ENCODE measurements at places on chromosomes 4 and X.
A peak's percentile ranks its signal among the peaks of the same experiment; 100 is the strongest.

GRCh38 chr4:7335344-7336066 is 99.2 kb downstream of the PSAPL1 start:
- DNase-seq: no peak

DNA sequence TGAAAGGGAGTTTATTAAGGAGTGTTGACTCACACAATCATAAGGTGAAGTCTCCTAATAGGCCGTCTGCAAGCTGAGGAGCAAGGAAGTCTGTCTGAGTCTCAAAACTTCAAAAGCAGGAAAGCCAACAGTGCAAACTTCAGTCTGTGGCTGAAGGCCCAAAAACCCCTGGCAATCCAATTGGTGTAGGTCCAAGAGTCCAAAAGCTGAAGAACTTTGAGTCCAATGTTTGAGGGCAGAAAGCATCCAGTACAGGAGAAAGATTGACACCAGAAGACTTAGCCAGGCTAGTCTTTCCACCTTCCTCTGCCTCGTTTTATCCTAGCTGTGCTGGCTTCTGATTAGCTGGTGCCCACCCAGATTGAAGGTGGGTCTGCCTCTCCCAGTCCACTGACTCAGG is 535.2 kb downstream of the ARAP2 start:
- no peak for DNase-seq

GRCh38 chr4:147913137-147913536 is 181.2 kb downstream of the ARHGAP10 start:
- no peak for DNase-seq

DNA sequence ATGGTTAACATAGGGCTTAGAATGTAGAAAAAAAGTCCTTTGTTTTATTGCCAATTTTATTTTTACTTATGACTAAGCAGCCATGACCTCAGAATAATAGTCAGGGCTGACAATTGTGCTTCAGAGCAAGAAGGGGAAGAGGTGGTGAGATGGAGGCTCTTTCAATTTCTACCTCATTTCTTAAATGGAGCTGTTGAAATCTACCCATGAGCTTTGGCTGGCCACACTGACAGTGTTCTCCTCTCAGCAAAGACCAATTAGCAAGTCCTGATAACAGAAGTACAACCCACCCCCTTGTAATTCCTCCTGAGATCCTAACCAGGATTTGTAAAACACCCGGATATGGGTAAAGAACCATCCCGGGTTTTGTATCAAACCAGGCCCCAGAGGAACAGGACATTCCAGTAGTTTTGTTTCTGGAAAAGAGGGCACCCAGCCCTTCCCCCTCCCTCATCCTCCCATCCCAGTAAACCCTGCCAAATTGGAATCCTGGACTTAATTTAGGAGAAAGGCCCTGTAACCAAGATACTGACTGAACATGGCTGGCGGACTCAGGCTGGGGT is at the start of gene HEPH:
Gene HEPH (plus strand): TSS at position 399 of the 563 bp plus-strand sequence. CDS start 6,324 bp downstream, outside the sequence.
- no peak for DNase-seq

DNA sequence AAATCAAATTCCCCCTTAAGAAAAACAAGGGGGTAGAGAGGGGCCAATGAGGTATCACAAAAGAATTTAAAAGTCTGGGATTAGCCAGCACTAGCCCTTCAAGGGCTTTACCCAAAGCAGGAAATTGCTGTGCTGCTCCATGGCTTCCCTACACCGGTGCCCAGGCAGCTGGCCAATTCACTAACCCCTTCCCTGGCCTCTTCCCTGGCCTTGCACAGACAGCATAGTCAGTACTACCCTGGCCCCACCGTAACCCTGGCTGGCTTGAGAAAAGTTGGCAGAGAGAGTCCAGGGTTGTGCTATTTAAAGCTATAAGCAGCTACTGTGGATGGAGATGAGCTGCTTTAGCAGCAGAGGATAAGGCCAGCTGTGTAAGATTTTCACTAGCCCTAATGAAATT is 43.1 kb downstream of the ADAMTS3 start:
- DNase-seq: no peak

DNA sequence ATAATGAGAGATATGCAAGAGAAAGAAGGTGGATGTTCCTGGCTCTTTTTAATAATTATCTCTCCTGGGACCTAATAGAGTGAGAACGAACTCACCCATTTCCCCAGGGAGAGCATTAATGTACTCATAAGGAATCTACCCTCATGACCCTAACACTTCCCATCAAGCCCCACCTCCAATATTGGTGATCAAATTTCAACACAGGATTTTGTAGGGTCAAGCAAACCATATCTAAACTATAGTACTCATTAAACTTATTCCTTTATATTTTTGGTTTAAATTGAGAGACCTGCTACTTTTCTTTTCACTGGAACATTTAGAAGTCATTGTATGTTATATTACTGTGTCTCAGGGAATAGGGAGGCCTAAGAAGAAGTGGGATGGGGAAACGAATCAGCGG is 2.6 kb downstream of the UGT2A3 start:
- no peak for DNase-seq

DNA sequence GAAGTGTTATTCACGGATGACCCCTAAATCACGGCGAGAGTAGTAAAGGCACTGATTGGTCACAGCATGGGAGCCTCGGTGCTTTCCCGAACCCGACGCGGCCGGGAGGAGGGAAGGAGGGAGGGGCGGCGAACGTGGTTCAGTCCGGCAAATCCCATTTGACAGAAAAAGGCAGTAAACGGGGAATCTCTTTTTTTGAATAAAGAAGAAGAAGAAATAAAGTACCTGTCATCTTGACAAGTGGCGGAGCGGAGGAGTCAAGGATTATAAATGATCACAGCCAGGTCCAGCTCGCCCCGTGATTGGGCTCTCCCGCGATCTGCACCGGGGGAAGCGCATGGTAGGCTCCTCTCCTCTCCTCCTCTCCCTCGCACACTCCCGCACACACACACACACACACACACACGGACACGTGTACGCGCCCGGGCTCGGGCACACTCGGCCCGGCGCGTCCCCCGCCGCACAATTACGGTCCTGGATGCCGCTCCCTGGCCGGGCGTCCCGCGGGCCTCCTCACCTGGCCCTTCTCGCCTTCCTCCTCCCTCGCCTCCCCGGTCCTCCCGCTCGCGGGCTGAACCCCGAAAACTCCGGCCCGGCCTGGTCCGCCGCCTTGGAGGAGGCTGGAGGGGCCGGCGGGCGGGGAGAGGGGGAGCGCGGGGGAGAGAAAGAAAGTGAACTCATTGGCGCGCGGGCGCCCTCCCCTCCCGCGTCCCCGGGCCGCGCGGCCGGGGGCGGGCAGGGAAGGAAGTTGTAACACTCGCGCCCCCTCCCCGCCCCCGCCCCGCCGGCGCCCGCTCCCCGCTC is 99.2 kb upstream of the TENM3 start:
- peak; percentile 69 for DNase-seq

GRCh38 chrX:134908356-134908755 is 82.4 kb upstream of the SMIM10 start:
- DNase-seq: no peak

GRCh38 chrX:11151799-11152559 is 40.8 kb downstream of the HCCS start:
- DNase-seq: no peak

DNA sequence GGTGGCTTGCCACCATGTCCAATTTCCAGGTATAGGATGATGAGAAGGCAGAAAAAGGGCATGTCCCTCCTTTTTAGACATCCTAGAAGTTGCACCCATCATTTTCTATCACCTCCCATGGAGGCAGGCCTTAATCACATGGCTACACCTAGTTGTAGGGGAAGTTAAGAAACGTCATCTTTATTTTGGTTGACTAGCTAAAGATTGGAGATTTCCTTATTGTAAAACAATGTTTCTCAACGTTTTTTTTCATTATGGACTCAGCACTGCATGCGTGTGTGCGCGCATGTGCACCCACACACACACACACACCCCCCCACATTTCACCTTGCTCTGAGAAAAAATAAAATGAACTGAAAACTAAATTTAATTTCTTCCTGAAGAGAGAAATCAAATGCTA is 2.0 kb upstream of the CXCL9 start:
- DNase-seq: no peak

- no peak for DNase-seq
These were observed 45.2 kb upstream of the DCLK2 start for GRCh38 chr4:150033081-150033480.

GRCh38 chr4:86999136-86999643 is 64.4 kb downstream of the AFF1 start:
- DNase-seq: no peak

DNA sequence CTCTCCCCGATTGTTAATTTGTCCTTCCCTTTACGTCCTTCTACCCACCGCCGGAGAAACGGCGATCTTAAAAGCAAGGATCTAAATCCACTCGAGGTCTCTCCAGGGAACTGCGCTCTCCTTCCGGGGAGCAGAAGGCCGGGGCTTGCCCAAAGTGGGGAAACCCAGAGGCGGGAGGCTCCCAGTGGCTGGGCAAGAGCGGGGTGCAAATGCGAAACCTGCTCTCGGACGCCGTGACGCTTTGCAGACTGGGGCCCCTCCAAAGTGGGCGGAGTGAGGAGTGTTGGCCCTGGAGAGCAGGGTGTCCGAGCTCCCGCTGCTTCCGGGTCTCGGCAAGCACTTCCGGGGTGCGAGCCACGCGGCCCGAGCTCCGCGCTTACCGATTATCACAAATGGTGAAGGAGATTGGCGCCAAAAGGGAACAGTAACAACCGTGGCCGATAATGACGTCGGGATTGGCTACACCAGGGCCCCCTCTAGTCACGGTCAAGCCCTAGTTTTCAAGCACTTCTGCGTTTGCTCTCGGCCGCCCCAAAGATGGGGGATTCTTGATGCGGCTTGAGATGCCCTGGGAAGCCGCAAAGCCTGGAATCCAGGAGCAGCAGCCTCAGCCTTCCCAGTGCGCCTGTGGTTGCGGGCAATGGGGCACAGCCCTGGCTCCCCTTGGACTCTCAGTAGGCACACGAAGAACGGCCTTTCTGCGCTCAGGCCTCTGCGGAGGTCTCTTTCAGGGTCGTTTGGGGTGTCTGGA is 29.0 kb downstream of the HAND2 start:
- no peak for DNase-seq

- DNase-seq: peak; percentile 24
These were observed 317.7 kb downstream of the CCSER1 start for GRCh38 chr4:90444904-90445303.

- DNase-seq: no peak
These were observed 821 bp downstream of the SLITRK2 start for GRCh38 chrX:145818186-145819113.

- DNase-seq: no peak
These were observed 21.2 kb downstream of the WDR1 start for GRCh38 chr4:10095296-10095991.

DNA sequence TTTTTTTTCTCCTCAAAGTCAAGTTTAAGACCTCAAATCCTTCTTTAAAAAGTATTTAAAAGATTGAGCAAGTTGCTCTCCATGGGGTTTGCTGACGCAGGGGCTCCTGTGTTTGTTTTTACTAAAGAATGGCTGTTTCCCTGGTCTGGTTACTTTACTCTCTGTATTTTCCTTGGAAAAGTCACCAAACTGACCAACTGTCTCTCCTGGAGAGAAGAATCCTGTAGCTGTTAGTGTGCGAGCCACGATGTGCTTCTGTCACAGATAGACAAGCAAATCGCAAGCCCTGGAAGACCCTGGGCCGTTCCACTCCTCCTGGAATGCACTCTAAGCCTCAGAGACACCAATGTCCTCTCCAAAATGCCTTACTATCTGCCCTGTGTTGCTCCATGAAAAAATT is 212.1 kb downstream of the CHIC2 start:
- DNase-seq: no peak

DNA sequence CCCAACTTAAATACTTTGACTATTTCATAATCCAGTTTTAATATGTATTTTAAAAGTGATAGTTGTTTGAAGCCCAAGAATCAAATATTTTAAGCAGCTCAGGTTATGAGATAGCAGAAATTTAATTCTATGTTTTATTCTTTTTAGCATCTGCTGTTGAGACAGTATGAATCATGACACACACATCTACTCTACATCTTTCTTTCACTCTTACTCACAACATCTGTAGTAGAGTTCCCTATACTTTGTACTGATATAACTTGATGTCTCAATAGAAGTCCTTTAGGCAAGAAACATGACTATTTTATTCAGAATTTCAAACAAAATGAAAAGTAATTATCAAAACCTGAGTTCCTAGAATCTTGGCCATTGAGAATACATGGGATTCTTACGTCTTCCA is 187.9 kb upstream of the GNPDA2 start:
- no peak for DNase-seq

- DNase-seq: no peak
These were observed 125.8 kb upstream of the MSX1 start for GRCh38 chr4:4733663-4734062.

DNA sequence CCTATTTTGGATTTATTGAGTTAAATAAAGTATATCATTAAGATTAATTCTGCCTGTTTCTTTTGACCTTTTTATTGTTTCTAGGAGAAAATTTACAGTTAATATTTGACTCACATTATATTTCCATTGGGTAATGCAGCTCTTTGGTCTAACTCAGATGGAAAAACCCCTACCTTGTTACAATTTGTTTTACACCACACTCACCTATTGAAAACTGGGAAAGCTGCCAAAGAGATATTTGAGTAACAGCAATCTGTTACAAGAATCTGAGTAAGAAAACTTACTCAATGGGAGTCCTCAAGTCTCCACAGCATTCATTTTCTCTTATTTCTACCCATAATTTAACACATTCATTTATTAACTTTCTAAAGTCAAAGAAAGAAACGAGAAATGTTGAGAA is 108.0 kb upstream of the TLL1 start:
- peak; percentile 90 for DNase-seq

DNA sequence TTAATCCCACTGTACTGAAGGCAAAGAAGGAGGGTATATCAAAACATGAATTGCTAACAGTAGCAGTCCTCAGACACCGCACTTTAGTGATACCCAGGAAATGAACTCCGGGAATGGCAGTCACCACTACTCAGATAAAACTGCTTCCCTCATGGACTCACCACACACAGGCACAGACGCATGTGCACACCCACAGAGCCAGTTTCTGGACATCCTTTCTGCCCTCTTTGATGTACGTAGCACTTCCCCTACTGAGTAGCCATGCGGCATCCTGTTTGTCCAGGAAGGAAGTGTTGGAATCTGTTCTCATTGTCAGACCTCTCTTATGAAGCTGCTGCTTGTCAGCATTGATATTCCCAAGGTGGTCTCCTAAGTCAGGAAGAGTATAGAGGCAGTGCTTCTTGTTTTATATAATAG is 95.7 kb downstream of the DCLK2 start:
- DNase-seq: no peak
